Stimulated activated CD8-positive, alpha-beta memory T cell treated with anti-CD3 and anti-CD28 coated beads, Interleukin-2, amount 100 ng/mL, for 1 hour (primary cell): ENCODE measurements at places on chromosomes 2 and 18.

GRCh38 chr2:74004212-74005182 lies 19.8 kb downstream of the TET3 start:
- no peak for DNase-seq

DNA sequence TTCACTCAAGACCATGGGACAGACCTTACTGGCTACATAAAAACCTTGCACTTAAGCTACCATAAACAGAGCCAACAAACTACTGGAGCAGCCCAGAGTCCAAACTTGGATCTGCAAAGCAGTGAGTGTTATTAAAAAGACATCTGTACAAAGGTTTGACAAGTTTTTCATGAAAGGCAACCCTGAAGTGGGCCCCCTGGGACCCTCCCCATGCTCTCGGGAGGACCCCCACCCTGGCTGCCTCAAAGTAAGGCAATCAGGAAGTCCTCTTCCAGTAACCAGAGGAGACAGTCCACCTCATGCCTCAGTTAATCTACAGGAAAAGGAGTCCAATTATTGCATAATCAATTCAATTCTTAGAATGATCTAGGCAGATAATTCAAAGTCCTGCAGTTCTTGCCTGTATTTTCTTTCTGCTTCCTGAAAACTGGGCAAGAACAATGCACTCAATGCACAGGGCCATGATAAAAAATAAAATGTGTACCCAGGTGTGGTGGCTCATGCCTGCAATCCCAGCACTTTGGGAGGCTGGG lies 69.7 kb downstream of the TBC1D8 start:
- DNase-seq = no peak

- DNase-seq = no peak
Observed at GRCh38 chr2:38704664-38705063, 38.8 kb downstream of the GALM start.

DNA sequence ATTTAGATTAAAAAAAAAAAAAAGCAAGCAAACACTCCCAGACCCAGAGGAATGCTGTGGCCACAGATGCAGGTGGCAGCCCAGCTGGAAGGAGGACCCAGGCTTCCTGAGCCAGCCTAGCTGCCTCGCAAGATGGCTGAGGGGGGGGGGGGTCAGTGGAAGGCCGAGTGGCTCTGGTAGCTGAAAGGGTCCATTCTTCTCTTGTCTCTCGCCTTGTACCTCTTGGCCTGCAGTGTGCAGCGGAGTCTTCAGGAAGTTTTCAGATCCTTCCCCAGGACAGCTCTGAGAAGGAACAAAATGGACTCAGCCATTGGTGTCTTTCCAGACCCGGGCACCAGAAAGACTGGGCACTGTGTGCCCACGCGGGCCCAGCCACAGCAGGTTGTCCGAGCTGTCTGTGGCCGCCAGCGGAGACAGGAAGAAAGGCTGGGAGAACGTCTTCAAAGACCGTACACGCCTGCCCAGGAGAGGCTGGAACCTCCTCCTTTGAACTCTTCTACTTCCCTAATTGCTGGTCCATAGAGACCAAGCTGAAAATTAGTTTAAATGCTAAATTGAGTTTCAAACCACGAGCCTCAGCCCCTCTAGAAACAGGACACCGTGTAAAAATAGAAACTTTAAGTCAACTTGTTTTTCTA lies 21.3 kb downstream of the APCDD1 start:
- no peak for DNase-seq

DNA sequence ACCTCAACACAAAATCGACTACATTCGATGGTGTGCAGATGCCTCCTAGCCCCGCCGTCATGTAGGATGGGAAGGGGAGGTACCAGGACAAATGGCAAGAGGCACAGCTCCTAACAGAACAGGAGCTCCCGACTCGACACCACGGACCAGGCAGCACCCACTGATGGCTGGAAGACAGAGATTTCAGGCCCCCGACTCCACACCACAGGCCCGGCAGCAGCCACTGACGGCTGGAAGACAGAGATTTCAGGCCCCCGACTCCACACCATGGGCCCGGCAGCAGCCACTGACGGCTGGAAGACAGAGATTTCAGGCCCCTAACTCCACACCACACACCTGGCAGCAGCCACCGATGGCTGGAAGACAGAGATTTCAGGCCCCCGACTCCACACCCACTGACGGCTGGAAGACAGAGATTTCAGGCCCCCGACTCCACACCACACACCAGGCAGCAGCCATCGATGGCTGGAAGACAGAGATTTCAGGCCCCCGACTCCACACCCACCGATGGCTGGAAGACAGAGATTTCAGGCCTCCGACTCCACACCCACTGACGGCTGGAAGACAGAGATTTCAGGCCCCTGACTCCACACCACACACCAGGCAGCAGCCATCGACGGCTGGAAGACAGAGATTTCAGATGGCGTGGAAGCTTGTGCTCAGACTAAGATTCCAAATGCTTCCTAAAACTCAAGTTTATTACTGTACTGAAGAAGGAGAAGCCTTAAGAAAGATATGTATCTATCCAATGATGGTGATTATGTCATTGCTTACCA lies 135.5 kb downstream of the EIPR1 start:
- no peak for DNase-seq

DNA sequence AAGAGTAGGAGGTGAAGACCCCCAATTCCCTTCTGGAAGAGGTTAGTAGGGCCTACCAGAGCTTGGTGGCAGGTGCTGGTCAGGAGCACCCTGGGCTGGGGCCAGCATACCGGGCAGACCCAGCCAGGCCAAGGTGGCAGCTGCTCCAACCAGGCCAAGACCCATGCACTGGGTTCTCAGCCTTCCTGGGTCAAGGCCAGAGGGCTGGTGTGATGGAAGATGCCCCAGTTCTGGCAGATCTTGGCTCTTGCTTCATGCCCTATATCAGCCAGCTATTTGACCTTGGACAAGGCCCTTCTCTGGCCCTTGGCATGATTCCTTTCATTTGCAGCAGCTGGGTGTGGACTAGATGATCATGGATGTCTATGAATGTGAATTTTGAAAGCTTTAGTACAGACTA lies 57.7 kb downstream of the PRKCE start:
- no peak for DNase-seq

DNA sequence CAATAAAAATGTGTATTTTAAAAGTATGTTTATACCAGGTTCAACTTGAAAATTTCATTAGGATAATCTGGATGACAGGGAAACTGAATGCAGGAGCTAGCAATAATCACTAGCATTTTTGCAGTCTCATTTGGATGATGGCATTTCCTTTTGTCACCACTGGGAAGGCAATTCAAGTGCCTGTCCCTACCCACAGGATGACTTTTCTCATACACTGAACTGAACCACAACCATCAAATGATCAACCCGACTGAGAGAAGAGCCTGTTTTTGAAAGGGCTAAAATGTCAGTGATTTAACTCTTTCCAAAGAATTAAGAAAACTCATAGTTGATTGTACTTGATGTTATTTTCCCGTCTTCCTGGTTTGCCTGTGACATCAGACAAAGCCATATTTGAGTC lies 115.0 kb downstream of the FAM124B start:
- no peak for DNase-seq

DNA sequence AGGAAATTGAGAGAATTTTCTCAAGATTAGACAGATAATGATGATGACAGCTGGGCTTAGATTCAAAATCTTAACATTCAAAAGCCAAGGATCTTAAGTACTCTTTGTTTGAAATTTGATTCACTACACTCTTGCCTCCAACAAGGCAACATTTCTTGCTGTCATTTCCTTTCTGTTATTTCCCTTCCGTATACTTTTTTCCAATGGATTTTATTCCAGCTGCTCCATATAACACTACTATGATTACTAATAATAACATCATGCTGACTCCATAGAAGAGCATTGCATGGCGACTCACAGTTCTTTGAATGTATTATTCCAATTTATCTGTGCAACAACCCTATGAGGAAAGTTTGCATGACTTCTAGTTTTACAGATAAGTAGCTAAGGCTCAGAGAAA lies 33.9 kb upstream of the CCDC102B start:
- DNase-seq = no peak

DNA sequence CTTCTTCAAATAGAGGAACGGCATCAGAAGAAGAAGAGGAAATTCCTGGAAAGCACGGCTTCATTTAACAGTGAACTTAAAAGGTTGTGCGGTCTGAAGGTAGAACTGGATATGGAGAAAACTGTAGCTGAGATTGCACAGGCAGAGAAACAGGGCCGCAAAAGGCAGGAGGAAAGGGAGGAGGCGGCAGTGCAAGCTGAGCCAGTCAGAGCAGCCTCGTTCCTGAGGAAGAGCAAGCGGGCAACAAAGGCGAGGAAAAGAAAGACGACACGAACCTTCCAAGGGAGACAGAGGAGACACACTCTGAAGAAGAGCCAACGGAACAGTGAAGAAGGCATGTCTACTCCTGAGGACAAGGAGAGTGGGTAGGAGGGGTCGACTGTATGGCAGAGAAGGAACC lies 22.6 kb upstream of the GAREM2 start:
- DNase-seq = no peak

- DNase-seq = no peak
Observed at GRCh38 chr18:69102959-69103358, 297.7 kb upstream of the DOK6 start.

DNA sequence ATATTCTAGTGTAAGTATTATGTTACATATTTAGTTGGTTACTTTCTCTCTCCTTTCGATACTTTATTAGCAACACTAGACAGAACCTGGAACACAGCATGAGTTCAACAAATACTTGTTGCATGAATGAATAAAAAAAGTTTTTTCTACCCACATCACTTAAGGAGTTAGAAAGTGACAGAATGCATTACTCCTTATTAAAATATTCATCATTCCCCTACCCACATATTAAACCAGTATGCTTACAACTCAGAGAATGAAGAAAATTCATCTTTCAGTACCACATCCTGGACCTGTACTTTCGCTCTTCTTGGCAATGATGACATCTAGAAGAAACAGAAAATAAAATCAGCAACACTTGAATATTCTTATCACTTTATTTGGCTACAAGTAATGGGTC lies 6.0 kb downstream of the SRBD1 start:
- no peak for DNase-seq

- DNase-seq = no peak
Observed at GRCh38 chr2:188322569-188323551, 31.2 kb downstream of the GULP1 start.

DNA sequence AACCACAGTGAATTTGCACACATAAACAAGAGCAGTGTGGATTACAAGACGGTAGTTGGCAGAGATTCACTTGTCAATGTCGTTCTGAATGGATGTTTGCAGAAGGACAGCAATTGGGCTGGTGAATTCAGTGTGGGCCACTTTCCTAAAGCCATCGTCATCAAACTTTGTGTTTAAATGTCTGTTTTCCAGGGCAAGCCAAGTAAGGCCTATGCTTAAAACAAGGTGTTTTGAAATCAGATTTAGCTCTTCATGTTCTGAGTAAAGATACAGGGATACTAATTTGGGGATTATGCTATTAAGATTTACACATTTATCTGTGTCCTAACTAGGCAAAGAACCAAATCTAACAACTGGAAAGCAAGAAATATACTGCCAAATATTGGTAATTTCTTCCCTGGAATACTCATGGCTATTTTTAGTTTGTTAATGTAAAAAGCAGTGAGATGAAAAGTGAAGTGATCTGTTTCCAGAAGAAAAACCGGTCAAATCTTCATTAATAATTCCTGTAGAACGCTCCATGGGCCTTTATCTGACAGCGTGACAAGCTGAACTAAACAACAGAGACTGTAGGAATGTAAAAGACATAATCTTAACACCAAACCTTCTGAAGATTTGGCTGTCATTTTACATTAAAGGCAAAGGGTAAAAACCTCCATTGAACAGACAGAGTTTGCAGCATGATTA lies 175.7 kb downstream of the ICOS start:
- no peak for DNase-seq

DNA sequence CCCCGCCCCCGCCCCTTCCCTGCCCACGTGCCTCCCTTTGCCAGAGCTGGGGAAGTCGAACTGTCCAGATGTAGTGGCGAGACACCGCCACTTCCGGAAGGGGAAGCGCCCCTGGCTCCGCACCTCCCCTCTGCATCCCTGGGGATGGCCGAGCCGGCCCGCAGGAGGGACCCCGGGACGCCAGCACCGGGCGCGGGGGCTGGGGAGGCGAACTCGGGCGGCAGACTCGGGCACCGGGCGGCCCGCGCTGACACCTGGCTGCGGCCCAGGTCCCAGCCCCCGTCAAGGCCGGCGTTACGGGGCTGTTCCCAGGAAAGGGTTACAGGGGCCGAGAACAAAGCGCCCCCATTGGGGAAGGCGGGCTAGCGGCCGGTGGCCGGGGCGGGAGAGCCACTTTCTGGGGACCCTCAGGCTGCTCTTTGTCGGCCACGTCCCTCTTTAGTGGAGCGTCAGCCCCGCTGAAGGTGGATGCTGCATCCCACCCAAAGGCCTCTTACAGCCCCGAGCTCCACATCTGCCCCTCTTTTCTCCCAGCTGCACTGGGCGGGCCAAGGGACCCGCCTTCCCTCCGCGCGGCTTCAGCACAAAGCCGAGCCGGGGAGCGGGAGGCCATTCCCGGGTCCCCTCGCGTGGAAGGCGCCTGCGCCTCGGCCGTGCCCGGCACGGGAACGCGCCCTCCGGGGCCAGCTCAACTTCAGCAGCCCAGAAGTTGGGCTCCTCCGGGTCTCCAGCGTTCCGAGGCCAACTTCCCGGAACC lies 1.3 kb downstream of the SDC1 start:
- no peak for DNase-seq

- no peak for DNase-seq
Observed at GRCh38 chr2:113224647-113225236, 51.0 kb downstream of the PSD4 start.
